ENCODE measurements at places on chromosomes 5 and 9. TPM values are rescaled to one million over a fixed set of nuclear protein-coding genes. Genes with fewer than 3 reads are reported as not detected.

The SOHLH1 gene
- not detected for total RNA-seq

The ANKRD31 gene
- total RNA-seq = 0.36 TPM

The IFNA2 gene
- not detected for total RNA-seq

The BTNL9 gene
- not detected for total RNA-seq

The MEGF10 gene
- total RNA-seq = not detected

The PRSS3 gene
- total RNA-seq = not detected

The PDE6A gene
- total RNA-seq = not detected

The PCDHGA12 gene
- not detected for total RNA-seq

The C1QTNF2 gene
- total RNA-seq = not detected

The IL9 gene
- not detected for total RNA-seq

The SYK gene
- 0.07 TPM for total RNA-seq

The KIF20A gene
- 81.9 TPM for total RNA-seq

- H3K27me3 ChIP-seq = no peaks in the 10 kb centered on the region
- DNase-seq = no peak
- no peak overlapping the region for H3K27ac ChIP-seq
- H3K36me3 ChIP-seq = no peaks in the 10 kb centered on the region
- H3K4me3 ChIP-seq = no peak overlapping the region
- no peaks in the 10 kb centered on the region for H3K4me1 ChIP-seq
These were observed 835.9 kb upstream of the ZNF608 start for GRCh38 chr5:125582352-125582751.

DNA sequence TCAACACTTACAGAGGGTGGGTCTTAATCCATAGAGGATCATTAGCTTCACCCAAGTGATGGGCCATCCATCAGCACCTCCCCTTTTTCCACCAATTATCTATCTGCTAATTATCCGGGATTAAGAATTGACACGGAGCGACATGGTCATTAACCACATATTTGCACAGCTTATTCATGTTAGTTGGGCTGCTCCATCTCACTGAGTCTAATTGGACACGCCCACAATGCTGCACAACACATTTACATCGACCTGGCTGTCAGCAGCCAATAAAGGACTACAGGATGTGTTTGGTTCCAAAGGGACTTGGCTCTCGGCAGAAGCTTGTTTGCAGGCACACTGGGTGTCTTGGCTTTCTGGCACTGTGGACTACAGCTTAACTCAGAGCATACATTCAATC, 21.6 kb downstream of the FOXE1 start:
- H3K4me1 ChIP-seq = no peaks in the 10 kb centered on the region
- no peak for DNase-seq
- H3K27me3 ChIP-seq = no peaks in the 10 kb centered on the region

DNA sequence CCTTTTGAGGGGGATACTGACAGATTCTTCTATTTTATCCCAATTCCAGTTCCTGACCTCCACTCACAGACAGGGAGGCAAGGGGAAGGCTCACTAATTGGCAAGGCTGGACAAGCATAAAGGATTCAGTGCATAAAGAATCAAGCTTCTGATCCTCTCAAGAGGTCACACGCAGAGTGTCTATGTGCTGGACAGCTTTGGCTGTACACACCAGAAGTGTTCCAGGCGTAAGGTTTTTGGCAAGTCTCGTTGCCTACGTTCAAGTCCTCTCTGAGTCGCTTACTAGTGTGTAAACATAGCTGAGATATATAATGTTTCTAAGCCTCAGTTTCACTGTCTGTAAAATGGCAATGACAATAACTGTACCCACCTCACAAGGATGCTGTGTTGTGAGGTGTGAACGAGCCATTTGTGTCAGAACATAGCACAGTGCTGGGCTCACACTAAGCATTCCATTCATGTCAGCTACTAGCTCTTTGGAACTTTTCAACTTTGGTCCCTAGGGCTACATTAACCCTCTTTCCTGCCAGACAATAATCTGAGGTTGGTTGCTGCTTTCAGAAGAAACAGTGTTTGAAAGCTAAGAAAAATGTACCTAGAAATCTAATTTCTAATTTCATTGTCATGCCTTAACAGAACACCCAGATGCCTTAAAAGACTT, 52.1 kb downstream of the PALM2AKAP2 start:
- no peak for DNase-seq
- no peaks in the 10 kb centered on the region for H3K4me1 ChIP-seq
- H3K36me3 ChIP-seq = no peaks in the 10 kb centered on the region

DNA sequence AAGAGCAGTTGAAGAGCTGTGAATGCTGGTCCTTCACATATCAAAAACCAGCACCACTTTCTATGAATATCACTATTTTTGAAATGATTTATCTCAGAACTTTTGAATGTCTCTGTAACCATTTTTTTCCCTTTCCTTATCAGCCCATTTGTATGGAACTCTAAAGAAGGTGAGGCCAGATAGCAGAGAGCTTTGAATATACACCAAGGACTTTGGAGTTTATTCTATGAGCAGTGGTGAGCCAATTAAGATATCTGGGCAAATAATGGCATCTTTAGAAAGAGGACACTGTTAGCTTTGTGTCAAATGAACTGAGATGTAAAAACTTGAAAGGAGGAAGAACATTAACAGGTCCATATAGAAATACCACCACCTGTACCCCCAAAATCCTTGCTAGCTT, 22.0 kb downstream of the KCTD16 start:
- H3K4me1 ChIP-seq = peaks cover 24% of the 10 kb centered on the region
- DNase-seq = no peak
- H3K27ac ChIP-seq = no peak overlapping the region

- H3K4me3 ChIP-seq = no peak overlapping the region
- peaks cover 12% of the 10 kb centered on the region for H3K4me1 ChIP-seq
These were observed 102.0 kb upstream of the RAPGEF1 start for GRCh38 chr9:131841765-131842318.

GRCh38 chr5:23530571-23530970, 23.2 kb downstream of the PRDM9 start:
- H3K27me3 ChIP-seq = no peaks in the 10 kb centered on the region
- H3K27ac ChIP-seq = no peak overlapping the region
- H3K4me1 ChIP-seq = no peaks in the 10 kb centered on the region

DNA sequence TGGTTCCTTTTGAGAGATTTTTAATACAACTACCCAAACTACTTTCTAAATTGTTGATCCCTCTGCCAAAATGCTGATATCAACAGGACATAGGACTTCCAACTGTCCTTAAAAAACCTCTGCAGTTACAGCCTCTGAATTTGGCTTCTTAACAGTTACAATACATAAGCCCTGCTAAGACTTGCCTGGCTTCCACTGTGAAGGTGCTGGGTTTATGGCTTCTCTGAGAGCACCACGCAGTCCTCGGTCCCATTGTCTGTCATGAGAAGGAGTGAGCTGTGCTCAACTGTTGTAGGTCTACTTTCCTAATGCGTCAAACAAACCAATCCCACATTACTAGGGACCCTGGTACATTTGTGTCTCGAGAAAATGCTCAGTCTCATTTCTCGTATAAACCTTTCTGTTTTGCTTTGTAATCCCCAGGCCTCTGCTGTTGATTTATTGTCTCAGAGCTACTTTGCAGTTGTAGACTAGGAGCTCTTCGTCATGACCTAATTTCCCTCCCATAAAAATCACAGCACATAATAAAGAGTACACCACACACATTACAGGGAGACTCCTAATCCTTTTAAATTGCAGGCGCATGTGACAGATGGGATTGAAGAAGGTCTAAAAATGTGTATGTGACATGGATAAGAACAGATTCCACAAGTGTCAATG, 274.9 kb downstream of the NR3C1 start:
- no peaks in the 10 kb centered on the region for H3K36me3 ChIP-seq
- H3K27me3 ChIP-seq = no peaks in the 10 kb centered on the region
- H3K27ac ChIP-seq = no peak overlapping the region
- no peak for DNase-seq
- no peaks in the 10 kb centered on the region for H3K4me1 ChIP-seq

DNA sequence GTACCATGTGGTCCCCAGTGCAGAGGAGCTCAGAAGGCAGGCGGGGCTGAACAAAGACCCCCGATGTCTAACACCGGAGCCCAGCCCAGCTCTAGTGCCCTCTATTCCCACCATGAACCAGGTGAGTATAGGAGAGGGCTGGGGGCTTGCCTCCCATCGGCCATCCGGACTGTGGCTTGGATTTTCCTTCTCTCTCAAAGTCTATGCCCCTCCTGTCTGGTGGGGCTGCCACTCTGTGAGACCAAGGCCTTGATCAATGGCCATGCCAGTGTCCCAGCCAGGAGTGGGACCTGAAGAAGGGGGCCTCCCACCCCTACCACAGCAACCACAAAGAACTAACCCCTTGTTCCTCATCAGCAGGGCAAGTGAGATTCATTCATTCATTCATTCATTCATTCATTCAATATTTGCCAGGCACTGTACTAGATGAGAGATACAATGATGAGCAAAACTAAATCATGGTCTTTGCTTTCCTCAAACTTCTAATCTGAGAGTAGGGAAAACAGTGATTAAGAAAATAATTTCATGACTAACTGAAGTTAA, 47.6 kb downstream of the ARHGEF37 start:
- no peaks in the 10 kb centered on the region for H3K36me3 ChIP-seq
- peaks cover 13% of the 10 kb centered on the region for H3K4me1 ChIP-seq
- H3K27ac ChIP-seq = no peak overlapping the region
- H3K27me3 ChIP-seq = no peaks in the 10 kb centered on the region
- H3K4me3 ChIP-seq = no peak overlapping the region

DNA sequence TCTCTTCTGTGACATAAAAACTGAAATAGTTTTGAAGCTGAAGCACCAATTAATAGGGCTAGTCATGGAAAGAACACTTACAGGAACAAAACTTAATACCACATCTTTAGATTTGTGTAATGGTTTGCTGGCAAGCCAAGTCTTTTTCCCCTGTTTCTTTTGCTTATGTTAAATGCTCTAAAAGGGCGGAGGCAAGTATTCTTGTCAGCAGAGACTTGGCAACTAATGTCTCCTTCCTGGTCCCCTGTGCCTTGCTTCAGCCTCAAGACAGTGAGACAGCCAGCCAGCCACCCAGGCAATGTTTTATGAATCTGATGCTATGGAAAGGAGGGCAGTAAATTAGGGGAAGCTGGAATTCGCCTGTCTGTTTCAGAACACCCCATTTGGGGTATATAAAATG, 45.7 kb downstream of the PRRC1 start:
- peaks cover 8% of the 10 kb centered on the region for H3K4me1 ChIP-seq
- DNase-seq = no peak
- H3K27ac ChIP-seq = no peak overlapping the region
- no peak overlapping the region for H3K4me3 ChIP-seq

GRCh38 chr5:133851521-133851920, 116.9 kb downstream of the C5orf15 start:
- peaks cover 3% of the 10 kb centered on the region for H3K27me3 ChIP-seq
- H3K4me3 ChIP-seq = no peak overlapping the region
- H3K27ac ChIP-seq = no peak overlapping the region
- no peaks in the 10 kb centered on the region for H3K36me3 ChIP-seq

- no peaks in the 10 kb centered on the region for H3K36me3 ChIP-seq
- H3K4me3 ChIP-seq = no peak overlapping the region
- no peak overlapping the region for H3K27ac ChIP-seq
- DNase-seq = no peak
These were observed 584.3 kb downstream of the CAAP1 start for GRCh38 chr9:26308328-26308727.

DNA sequence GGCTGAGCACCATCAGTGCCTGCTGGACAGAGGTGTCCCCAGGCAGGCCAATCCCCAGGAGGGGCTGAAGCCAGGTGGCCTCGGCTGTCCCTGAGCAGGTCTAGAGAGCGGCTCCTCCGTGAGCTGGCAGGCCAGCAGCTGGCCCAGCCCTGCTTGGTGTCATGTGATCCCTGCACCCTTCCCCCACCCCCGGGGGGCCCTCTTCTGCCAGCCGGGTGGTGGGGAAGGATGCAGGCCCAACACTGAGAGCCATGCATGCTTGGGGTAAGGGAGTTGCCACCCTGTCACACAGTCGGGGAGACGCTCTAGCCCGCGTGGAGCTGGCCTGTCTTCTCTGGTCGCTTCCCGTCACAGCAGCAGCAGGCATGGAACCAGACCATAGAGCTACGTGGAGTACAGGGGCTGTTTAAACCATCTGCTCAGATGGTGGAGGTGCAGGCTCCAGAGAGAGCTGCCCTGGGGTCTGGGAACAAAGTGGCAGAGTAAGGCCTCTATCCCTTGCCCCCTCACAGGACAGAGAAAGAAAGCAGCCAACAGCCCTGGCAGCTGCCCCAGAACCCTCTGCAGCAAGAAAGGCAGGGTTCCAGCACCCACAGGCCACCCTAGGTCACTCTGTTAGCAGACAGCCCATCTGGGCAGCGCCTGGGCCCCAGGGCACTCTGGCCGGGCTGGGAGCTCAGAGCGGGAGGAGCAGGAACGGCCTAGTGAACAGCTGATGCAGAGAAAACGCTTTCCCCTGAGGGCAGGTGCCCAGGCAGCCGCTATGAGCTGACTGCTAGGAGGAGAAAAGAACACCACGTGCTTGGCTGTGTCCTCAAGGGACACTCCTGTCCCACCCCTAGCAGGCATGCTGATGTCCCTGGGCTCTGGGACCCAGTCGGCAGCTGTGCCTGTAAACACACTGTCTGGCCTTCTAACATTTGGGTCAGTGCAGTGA, 6.8 kb downstream of the RALGDS start:
- H3K4me3 ChIP-seq = no peak overlapping the region
- no peaks in the 10 kb centered on the region for H3K27me3 ChIP-seq
- H3K36me3 ChIP-seq = peaks cover 10% of the 10 kb centered on the region

DNA sequence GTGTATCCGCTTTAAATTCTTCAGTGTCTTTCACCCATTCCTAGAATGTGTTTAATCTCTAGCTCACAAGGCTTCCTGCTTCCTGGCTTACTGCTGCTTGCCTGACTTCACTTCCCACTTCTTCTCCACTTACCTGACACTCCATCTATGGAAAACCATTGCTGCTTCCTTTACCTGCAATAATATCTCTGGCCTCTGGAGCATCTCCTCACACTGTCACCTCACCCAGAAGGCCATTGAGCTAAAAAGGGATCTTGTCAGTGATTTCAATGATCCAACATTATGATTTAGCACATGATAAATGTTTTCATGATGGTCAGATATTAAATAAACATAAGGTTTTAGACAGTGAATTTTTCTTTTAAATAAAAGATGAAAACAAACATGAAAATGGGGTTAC, 281.1 kb downstream of the MRPS30 start:
- H3K36me3 ChIP-seq = no peaks in the 10 kb centered on the region
- H3K27me3 ChIP-seq = no peaks in the 10 kb centered on the region
- no peak overlapping the region for H3K27ac ChIP-seq
- H3K4me1 ChIP-seq = no peaks in the 10 kb centered on the region
- DNase-seq = no peak

- no peaks in the 10 kb centered on the region for H3K27me3 ChIP-seq
- no peak overlapping the region for H3K4me3 ChIP-seq
- no peak overlapping the region for H3K27ac ChIP-seq
- DNase-seq = no peak
- H3K4me1 ChIP-seq = no peaks in the 10 kb centered on the region
- no peaks in the 10 kb centered on the region for H3K36me3 ChIP-seq
These were observed 303.7 kb upstream of the PAPPA start for GRCh38 chr9:115849679-115850412.
